Naive thymus-derived CD4-positive, alpha-beta T cell (primary cell): ENCODE measurements at places on chromosomes 1 and 21. TPM values are rescaled to one million over a fixed set of nuclear protein-coding genes. Genes with fewer than 3 reads are reported as not detected.
A peak's percentile ranks its signal among the peaks of the same experiment; 100 is the strongest.

The LAMB3 gene
- 0.62 TPM for total RNA-seq

The RAB42 gene
- total RNA-seq: 1.1 TPM

The ELK4 gene
- 123 TPM for total RNA-seq

The TTLL10 gene
- total RNA-seq: 0.58 and 0.81 TPM in 2 replicates

The FCRL4 gene
- not detected for total RNA-seq

The TMPRSS2 gene
- total RNA-seq: not detected

DNA sequence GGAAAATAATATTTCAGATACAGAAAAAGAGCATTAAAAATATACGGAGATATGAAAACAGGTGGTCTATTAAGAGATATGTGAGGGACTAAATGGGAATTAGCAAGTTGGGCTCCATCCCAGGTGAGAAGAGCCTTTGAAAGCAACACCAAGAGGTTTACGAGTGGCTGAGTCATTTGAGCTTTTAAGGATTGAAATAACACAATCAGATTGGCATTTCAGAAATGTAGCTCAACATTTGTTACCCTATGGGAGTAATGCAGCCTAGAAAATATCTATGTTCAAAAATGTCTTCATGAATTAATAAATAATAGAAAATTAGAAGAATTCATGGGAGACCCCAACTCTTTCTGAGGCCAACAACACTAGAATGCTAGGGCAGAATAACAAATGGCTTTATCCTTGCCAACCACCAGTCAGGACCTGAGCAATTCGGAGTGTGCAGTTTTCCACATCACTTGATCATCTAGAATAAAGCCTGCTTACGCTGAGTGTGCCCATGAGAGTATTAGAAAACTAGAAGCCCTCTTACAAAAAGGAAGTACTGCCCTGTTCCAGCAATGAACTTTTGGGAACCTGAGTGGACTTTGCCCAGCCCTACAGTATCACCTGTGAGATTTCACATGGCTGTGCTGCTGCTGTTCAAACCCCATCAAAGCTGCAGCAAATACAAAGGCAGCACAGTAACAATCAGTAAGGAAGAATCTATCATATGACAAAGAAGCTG is 538.0 kb upstream of the CAMK1G start:
- no peaks in the 10 kb centered on the region for H3K36me3 ChIP-seq
- DNase-seq: no peak
- H3K27ac ChIP-seq: no peak overlapping the region

DNA sequence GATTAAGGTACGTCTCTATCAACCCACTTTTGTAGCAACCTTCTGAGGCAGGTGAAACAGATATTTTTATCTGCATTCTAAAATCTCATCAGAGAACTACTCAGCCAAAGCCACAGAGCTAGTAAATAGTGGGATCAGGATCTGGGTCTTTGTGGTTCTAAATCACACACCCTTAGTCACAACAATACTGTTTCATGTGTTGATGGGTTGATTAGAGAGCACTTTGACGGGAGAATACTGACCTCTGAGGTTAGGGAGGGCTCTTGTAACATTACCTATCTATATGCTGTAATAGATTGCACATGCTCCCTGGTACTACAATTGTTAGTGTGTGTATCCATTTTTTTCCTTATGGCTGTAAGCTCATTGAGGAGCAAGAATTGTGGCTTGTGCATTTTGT is 45.5 kb upstream of the CCDC190 start:
- DNase-seq: no peak
- H3K4me1 ChIP-seq: no peaks in the 10 kb centered on the region
- H3K36me3 ChIP-seq: no peaks in the 10 kb centered on the region
- H3K27ac ChIP-seq: no peak overlapping the region
- H3K4me3 ChIP-seq: no peak overlapping the region
- no peaks in the 10 kb centered on the region for H3K27me3 ChIP-seq

GRCh38 chr1:20370698-20371097 is 80.0 kb downstream of the VWA5B1 start:
- H3K4me3 ChIP-seq: no peak overlapping the region
- DNase-seq: no peak
- no peak overlapping the region for H3K27ac ChIP-seq
- no peaks in the 10 kb centered on the region for H3K36me3 ChIP-seq

GRCh38 chr1:227318853-227319607 is 738 bp upstream of the CDC42BPA start:
- H3K4me1 ChIP-seq: peaks cover 4% of the 10 kb centered on the region
- H3K4me3 ChIP-seq: no peak overlapping the region
- H3K27me3 ChIP-seq: peaks cover 5% of the 10 kb centered on the region
- H3K36me3 ChIP-seq: no peaks in the 10 kb centered on the region
- H3K27ac ChIP-seq: no peak overlapping the region

DNA sequence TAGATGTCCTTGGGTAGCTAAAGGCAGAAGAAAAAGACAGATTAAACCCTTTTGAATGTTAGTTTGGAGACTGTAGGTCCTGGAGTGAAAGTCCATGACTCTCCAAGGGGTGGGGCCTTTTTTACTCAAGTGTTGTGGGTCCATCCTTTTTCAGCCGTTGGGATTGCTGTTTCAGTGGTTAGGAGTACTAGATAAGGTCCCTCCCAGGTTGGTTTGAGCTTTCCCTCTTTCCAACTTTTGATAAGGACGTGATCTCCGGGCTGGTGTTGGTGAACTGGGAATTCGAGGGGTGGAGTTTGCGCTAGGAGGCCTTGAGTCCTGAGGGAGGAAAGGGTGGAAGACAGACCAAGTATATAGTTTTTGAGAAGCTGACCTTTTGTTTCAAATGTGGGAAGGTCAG is 5.2 kb upstream of the IPP start:
- no peak for DNase-seq
- H3K27ac ChIP-seq: no peak overlapping the region
- no peaks in the 10 kb centered on the region for H3K36me3 ChIP-seq

DNA sequence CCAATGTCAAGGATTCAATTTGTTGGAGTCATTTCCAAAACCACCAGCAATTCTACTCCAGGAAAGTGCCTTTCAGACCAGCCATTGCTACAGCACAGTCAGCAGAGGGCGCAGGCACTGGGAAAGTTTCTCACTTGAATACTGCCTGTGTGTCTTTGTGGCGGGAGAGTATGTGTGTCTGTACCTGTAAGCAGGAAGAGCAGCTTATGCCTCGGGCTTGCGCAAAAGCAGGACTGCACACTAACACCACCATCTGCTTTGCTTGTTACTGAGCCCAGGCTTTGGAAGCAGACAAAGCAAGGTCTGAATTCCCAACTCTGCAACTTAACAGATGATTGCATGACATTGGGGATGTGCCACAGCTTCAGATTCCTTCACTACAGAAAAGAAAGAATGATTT is 7.0 kb upstream of the CTSE start:
- peaks cover 2% of the 10 kb centered on the region for H3K27me3 ChIP-seq
- H3K4me1 ChIP-seq: peaks cover 4% of the 10 kb centered on the region
- H3K36me3 ChIP-seq: no peaks in the 10 kb centered on the region
- H3K4me3 ChIP-seq: no peak overlapping the region
- H3K27ac ChIP-seq: no peak overlapping the region

GRCh38 chr21:16194095-16194787 is 464.5 kb downstream of the USP25 start:
- H3K4me1 ChIP-seq: no peaks in the 10 kb centered on the region
- no peaks in the 10 kb centered on the region for H3K36me3 ChIP-seq
- peak overlapping the region; percentile 20 for H3K27ac ChIP-seq

DNA sequence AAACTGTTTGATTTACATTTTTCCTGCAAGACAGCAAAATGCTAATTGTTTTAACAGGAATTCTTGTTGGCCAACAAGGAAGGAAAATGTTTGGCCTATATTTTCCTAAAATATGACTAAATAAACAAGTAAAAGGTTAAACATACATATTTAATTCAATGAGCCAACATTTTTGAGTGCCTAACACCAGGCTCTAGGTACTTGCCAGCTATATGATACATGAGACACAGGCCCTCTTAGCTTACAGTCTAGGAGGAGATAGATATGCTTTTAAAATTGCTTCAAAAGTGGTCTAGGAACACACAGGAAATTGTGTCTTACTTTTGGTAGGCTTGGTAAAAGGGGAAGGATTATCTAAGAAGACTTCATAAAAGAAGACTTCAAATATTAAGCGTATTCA is 50.9 kb downstream of the PIGK start:
- H3K27ac ChIP-seq: no peak overlapping the region
- H3K4me1 ChIP-seq: peaks cover 4% of the 10 kb centered on the region
- no peaks in the 10 kb centered on the region for H3K27me3 ChIP-seq
- no peak for DNase-seq
- H3K36me3 ChIP-seq: no peaks in the 10 kb centered on the region

GRCh38 chr1:54519709-54520108 is 28.3 kb upstream of the ACOT11 start:
- H3K4me1 ChIP-seq: no peaks in the 10 kb centered on the region
- DNase-seq: no peak
- H3K27me3 ChIP-seq: no peaks in the 10 kb centered on the region

DNA sequence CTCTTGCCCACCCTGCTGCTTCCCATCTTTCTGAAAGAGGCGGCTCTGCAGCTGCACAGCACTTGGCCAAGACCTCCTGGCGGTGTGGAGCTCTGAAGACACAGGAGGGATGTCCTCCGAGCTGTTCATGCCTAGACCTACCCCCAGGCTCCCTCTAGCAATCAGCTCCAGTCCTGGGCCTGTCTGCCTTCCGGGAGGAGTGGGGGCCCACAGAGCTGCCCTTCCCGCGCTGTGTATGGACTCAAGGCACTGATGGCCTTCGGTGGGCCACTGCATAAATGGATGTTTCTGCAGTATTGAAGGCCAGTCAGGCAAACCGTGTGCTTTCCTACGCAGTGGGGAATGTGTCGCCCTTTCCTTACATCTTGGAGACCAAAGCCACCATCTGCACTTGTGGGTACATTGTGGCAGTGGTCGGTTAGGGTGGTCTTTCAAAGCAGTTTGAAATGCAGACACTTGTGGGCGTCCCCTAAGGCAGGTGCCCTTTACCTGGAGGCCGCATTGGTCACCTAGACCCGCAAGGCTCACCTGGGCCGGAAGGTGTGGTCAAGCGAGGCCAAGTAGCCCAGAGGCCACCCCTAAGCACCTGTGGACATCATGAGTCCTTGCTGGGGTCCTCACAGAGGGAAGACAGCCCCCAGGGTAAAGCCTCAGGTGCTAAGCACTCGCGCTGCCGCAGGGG is 912 bp upstream of the PKNOX1 start:
- DNase-seq: no peak
- peaks cover 11% of the 10 kb centered on the region for H3K4me1 ChIP-seq
- peak overlapping the region; percentile 94 for H3K27ac ChIP-seq
- peak overlapping the region; percentile 85 for H3K4me3 ChIP-seq

GRCh38 chr1:193762236-193762635 is 575.8 kb upstream of the B3GALT2 start:
- no peaks in the 10 kb centered on the region for H3K36me3 ChIP-seq
- no peak overlapping the region for H3K4me3 ChIP-seq
- H3K27me3 ChIP-seq: no peaks in the 10 kb centered on the region
- DNase-seq: no peak
- no peak overlapping the region for H3K27ac ChIP-seq

- H3K27ac ChIP-seq: no peak overlapping the region
- no peak overlapping the region for H3K4me3 ChIP-seq
- no peaks in the 10 kb centered on the region for H3K4me1 ChIP-seq
- DNase-seq: no peak
Observed at GRCh38 chr1:91402023-91402422, 2.6 kb downstream of the HFM1 start.

DNA sequence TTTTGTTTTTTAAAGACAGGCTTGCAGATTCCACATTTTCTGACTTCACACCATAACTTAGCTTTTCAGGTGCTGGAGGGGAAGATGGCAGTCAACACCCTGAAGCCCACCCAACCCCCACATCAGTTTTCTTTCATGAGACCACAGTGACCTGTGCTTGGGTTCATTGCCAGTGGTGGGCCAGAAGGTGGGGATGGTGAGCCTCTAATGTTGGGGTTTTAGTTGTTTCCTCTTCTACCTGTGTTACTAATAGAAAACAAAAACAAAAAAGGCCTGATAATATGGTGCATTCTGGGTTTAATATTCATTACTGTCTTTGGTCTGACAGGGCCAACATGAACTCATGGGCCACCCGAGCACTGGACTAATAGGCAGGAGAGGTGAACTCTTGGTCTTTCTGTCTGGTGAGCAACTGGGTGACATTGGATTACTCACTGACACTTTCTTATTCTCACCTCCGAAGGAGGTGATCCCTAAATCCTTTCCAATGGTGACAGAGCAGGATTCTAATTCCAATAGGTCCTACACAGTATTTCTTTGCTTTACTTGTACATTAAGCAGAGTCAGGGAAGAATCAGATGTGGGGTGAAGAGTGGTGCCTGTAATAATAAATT is 132.8 kb downstream of the CLIC6 start:
- peaks cover 56% of the 10 kb centered on the region for H3K36me3 ChIP-seq
- H3K4me3 ChIP-seq: no peak overlapping the region
- no peak overlapping the region for H3K27ac ChIP-seq
- DNase-seq: no peak

- peaks cover 11% of the 10 kb centered on the region for H3K4me1 ChIP-seq
- H3K27me3 ChIP-seq: no peaks in the 10 kb centered on the region
- no peak overlapping the region for H3K27ac ChIP-seq
- H3K4me3 ChIP-seq: no peak overlapping the region
Observed at GRCh38 chr1:107058245-107059032, 2.0 kb downstream of the PRMT6 start.

DNA sequence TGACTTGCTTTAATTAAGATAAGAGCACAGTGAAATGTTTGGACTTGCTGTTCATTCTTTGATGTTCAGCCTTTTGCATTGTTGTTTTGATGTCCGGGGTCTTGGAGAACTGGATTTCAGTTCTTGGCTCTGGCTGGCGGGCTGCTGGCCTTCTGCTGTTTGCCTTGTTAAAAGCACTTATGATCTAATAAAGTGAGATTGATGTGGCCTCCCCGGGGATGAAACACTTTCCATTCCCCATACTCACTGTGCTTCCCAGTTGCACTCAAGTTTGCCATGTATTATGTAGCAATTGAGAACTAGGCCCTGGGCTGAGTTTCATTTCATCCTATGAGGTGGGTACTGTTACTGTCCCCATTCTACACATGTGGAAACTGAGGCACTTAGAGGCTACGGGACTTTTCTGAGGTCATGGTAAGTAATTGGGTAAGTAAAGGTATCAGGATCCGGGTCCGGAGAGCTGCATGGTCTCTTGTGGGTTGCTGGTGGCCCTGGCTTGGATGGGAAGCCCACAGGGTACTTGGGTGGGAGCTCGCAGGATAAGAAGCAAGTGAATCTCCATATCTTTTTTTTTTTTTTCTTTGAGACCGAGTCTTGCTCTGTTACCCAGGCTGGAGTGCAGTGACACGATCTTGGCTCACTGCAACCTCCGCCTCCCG is 127.7 kb upstream of the ZBTB40 start:
- no peaks in the 10 kb centered on the region for H3K36me3 ChIP-seq
- no peaks in the 10 kb centered on the region for H3K27me3 ChIP-seq
- no peaks in the 10 kb centered on the region for H3K4me1 ChIP-seq
- H3K4me3 ChIP-seq: no peak overlapping the region
- no peak overlapping the region for H3K27ac ChIP-seq
